ENCODE measurements at places on chromosomes 2 and 18. TPM values are rescaled to one million over a fixed set of nuclear protein-coding genes. Genes with fewer than 3 reads are reported as not detected.

Gene MARCO
- total RNA-seq: 0.08 TPM

Gene TSPYL6
- total RNA-seq: not detected

Gene OXER1
- total RNA-seq: not detected

Gene ZSWIM2
- total RNA-seq: not detected

Gene ANKZF1
- total RNA-seq: 27.4 TPM

Measured in hair follicular keratinocyte (primary cell).